ENCODE measurements at places on chromosomes 2 and 18.

- DNase-seq = no peak
These were observed 1080.7 kb upstream of the CELF4 start for GRCh38 chr18:38646296-38646695.

GRCh38 chr2:74584088-74584645 is 29.6 kb downstream of the DOK1 start:
- no peak for DNase-seq

- DNase-seq = no peak
These were observed 104.4 kb upstream of the SLC35G4 start for GRCh38 chr18:11504962-11505361.

DNA sequence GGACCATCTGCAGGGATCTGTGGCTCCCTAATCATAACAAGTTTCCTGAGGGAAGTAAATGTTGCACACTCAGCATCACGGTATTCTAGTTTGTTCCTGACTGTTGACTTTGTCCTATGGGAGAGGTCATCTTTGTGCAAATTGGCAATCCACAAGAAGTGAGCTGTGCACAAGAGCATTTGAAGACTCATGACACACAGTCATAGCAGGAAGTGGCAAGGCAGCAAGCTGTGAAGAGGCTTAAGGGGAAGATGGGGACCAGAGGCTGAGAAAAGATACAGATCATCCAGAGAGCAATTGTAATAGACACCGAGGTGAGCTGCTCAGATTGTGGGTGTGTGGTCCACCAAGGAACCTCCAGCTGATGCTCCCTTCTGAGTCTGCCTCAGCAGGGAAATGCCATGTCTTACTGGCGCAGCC is 2.7 kb downstream of the TNP1 start:
- no peak for DNase-seq

- no peak for DNase-seq
These were observed 29.0 kb downstream of the LPIN1 start for GRCh38 chr2:11775384-11775783.

- no peak for DNase-seq
These were observed 701.1 kb upstream of the ZEB2 start for GRCh38 chr2:145221032-145221431.

DNA sequence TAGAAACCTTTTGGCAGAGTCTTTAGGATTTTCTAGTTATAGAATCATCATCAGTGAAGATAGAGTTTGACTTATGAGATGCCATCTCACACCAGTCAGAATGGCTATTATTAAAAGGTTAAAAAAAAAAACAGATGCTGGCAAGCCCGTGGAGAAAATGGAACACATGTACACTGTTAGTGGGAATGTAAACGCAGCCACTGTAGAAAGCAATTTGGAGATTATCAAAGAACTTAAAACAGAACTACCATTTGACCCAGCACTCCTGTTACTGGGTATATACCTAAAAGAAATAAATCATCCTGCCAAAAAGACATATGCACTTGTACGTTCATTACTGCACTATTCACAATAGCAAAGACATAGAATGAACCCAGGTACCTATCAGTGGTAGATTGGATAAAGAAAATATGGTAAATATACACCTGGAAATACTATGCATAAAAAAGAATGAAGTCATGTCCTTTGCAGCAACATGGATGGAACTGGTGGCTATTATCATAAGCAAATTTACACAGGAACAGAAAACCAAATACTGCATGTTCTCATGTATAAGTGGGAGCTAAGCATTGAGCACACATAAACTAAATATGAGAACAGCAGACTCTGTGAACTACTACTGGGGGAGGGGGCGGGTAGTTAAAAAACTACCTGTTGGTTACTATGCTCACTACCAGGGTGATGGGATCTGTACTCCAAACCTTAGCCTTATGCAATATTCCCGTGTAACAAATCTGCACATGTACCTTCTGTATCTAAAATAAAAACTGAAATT is 279.0 kb downstream of the KIAA1328 start:
- DNase-seq = no peak

- DNase-seq = no peak
These were observed 27.0 kb downstream of the IRS1 start for GRCh38 chr2:226772389-226773179.

DNA sequence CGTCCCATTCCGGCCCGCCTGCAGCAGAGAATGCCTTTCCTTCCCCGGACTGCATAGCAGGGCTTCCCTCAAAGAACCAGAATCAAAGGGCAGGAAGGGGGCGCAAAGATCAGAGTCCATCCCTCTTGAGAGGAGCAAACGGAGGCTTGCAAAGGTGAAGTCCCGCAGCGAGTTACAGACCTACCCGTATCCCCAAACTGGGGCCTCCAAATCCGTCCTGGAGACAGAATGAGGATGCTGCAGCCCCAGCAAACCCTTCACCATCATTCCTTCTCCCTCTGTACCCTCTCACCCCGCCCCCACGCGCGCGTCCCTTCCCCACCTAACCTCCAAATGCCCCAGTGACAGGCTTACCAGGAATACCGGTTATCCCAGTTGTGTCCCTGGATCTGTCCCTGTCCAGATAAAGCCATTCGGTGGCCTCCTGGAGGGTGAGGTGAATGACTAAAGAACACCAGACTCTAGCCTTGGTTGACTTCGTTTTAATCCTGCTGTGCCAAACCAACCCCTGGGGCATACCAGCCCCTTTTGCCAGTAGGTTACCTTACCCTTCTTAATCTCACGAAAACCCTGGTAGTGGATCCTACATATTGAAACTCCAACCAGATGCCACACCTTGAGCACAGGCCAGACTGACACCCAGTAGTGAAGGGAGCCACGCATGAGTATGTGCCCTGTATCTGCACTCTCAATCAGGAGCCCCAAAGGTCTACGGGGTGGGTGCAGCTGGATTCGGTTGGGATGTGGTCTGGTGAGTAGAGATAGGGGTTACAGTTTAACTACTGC is 961 bp upstream of the SLC40A1 start:
- DNase-seq = no peak

DNA sequence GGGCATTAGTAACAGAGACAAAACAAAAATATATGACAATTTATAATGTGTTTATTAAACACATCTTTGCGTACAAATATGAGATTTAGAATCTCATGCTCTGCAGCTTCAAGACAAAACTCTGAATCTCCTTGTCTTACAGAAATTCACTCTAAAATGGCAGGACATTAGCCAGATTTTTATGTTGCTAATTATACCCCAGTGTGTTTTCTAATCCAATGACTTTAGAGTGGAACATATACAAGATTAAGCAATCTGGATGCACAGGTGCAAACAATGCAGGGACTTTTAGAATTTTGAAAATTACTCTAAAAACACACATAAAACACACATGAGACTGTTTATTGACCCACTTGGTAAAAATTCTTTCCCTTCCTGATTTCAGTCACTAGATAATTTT is 85.9 kb downstream of the CALCRL start:
- no peak for DNase-seq

- DNase-seq = no peak
These were observed 13.9 kb upstream of the DSC1 start for GRCh38 chr18:31176531-31176930.

- DNase-seq = peak; percentile 26
These were observed 88.5 kb downstream of the ZEB2 start for GRCh38 chr2:144431392-144431783.

DNA sequence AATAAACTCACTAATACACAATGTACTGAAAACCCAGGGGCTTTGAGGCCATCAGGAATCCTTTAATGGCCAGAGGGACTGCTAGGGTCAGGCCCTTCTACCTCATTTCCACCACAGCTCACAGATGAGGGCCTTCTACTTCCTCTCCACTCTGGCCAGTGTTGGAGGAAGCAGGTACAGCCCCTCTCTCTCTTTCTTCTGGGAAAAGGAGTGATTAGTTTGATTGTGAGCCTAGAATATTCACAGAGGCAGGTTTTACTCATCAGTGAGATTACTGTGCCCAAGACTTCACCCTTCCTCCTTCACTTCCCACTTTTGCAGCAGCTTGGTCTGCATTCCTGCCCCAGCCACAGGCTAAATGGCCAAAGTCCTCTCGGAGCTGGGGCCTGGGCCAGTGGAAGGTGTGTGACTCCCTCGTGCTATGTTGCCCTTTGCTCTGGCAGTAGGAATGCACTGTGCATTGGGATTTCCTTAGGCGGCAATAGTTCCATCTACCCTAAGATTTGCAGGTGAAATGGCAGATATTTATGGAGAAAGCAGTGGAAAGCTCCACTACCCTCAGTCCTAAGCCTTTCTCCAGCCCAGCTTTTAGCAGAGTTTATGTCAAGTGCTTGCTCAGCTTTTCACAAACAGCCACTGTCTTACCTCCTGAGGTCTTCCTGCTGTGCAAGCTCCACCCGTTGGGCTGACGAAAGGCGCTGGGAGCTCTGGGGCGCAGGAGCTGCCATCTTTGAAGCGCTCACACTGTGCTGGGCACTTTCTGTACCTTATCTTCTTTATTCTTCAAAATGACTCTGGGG is 36.2 kb upstream of the YES1 start:
- no peak for DNase-seq

GRCh38 chr18:6488956-6489355 is 74.2 kb upstream of the L3MBTL4 start:
- DNase-seq = no peak

- no peak for DNase-seq
These were observed 232.2 kb downstream of the GULP1 start for GRCh38 chr2:188523919-188524318.

- no peak for DNase-seq
These were observed 74.6 kb downstream of the CLHC1 start for GRCh38 chr2:55157474-55157884.
